ENCODE measurements at places on chromosomes 11 and 22.

GRCh38 chr11:134667175-134667500 lies 255.1 kb upstream of the B3GAT1 start:
- no peak for DNase-seq

DNA sequence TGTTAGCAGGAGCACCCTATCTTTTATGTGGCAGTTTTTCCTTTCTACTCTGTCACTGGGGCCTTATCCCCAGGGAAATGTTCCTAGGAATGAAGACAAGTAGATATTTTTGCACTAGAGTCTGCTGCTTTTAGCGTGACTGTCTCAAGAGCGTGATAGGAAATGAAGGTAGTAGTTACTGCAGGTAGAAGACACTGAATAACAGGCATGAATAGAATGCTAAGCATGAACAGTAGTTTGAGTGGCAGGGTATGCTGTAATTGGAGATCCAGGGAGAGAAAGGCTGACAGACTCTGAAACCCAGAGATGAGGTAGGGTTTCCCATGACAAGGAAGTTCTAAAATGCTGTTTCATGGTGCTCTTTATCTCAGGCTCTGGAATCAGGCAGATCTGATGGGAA lies 475.1 kb downstream of the NELL1 start:
- no peak for DNase-seq

DNA sequence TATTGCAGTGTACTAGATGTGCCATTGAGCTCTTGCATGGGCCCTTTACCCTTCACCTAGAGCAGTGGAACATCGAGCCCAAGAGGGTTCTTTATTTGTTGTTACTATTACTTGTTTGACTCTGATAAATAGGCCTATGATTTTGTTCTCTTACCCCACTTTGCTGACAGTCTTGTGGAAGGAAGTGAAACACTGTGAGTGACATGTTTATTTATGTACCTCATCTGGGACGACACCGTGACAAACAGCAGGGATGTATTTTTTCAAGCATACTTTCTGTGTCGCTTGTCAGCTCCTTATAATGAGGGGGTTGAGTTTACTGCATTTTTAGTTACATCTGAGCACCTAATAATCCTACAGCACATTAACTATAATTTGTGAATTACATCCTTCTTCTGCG lies 1010.3 kb upstream of the TENM4 start:
- no peak for DNase-seq

- DNase-seq, result no peak
These were observed 288.5 kb downstream of the OPCML start for GRCh38 chr11:133243832-133244231.

DNA sequence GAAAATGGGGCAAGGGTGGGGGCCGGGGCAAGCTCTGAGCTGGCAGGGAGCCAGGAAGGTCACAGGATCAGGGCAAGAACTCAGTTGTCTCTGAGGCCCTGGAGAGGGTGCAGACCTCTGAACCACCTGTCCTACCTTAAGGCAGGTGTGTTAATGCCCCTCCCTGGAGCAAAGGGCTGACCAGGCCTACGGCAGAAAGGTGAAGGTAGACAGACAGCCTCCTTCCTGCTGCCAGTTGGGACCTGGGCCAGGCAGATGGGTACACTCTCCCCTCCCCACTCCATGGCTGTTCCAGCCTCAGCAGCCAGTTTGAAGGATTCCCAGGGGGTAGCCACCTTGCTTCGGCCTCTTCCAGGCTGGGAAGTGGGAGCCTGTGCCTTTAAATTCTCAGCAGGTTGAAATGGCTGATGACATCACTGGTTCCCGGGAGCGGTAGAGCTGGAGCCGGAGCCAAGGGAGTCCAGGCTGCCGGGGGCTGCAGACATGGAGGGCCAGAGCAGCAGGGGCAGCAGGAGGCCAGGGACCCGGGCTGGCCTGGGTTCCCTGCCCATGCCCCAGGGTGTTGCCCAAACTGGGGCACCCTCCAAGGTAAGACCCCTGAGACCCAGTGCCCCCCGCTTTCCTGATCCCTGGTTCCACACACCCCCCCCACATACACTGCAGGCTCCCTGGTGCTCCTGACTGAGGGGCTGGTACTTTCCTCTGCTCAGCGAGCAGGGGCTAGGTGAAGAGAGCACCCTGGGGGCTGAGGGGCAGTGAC lies at the start of gene INPP5J:
INPP5J (plus strand) TSS at position 435 of the 760 bp plus-strand sequence; CDS start at position 484, 49 bp downstream.
- DNase-seq, result no peak
